ENCODE measurements at places on chromosomes 2 and 18.
A peak's percentile ranks its signal among the peaks of the same experiment; 100 is the strongest.

- no peak for DNase-seq
These were observed 53.6 kb upstream of the HAAO start for GRCh38 chr2:42846026-42846425.

- DNase-seq, result no peak
These were observed 4.1 kb upstream of the TMEM177 start for GRCh38 chr2:119674711-119675500.

DNA sequence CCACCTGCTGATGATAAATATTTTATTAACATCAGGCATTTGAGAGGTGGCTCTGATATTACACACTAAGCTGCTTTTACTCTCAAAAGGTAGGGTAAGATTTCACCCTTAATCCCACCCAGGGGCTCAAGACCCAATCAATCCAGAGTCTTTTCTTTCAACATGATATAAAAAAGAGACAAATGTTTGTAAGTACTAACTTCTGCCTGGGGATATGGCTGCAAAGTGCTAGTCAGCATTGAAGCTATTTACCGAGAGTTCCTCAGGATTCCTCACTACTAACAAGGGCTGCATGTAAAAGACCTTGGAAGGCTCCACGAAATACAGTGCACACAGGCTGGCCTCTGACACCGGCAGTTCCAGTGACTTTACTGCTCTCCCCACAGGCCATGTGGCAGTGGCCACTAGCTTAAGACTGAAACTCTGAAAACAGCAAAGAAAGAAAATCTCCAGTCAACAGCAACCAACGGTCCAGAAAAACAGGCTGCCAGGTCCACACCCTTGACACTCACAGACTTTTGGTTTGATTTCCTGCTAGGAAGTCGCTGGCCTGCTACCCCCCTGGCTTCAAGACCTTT, 11.2 kb downstream of the MREG start:
- DNase-seq, result no peak

DNA sequence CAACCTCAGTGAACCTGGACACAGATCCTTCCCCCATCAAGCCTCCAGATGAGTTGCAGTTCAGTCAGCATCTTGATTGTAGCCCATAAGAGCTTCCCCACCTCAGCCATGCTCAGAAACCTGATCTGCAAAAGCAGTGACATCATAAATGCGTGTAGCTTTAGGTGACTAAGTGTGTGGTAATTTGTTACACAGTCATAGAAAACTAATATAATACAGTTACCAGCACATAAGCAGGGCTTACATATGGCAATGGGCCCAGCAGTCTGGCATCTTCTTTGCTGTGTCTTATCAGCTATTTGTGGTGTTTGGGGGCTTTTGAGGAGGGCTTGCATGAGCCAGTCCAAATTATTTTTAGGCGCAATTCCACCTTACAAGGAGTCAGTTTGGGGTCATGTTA, 807.0 kb downstream of the SLC4A3 start:
- peak; percentile 10 for DNase-seq

DNA sequence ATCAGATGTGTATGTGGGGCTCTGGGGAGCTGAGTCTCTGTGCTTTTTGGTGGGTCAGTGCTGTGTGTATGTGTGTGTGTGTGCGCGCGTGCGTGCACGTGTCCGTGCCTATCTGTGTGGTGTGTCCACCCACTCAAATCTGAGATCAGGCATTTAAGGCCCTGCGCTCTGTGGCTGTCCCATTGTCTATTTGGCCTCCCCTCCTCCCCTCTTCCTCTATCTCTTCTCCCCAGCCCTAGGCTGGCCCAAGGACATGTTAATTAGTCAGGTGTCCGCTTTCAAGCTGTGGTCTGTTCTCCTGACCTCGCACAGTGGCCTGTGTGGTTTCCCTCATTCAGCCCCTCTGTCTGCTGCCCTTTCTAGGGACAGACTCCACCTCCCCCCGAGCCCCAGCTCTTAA, 136.4 kb downstream of the DYSF start:
- no peak for DNase-seq

DNA sequence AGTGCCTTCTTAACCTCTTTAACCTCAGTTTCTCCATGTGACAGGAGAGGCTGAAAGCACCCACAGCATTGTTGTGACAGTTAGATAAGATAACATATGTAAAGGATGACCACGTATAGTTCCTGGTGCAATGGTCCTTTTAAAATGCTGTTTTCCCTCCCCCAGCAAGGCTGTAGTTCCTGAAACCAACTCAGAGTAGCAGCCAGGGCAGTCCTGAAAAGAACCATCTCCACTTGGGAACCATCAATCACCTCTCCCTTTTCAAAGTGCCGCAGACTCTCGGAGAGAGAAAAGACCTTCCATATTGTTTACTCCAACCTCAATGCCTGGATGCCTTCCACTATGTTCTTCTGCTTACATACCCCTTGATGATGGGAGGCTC, 158.8 kb downstream of the DDX1 start:
- DNase-seq, result no peak

DNA sequence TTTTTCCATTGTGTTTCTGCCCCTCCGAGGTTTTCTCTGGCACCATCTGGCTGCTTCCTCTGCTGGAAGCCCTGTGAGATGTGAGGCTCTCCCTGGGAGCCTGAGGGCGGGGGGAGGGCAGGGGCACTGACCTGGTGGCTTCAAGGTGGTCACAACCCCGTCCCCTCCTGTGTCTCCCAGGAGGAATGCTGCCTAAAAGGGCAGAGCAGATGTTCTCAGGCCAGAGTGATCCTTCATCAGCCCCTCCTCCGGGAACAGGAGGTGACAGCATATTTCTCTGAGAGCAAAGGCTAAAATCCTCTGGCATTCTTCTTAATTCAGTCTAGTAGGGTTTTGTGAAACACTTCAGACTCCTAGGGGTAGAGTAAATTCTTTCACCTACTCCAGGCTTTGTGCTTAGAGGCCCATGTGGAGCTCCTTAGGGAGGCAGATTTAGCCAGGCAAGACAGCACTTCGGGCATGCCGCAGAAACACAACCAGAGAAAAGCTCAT, 18.3 kb upstream of the GREB1 start:
- DNase-seq, result no peak

DNA sequence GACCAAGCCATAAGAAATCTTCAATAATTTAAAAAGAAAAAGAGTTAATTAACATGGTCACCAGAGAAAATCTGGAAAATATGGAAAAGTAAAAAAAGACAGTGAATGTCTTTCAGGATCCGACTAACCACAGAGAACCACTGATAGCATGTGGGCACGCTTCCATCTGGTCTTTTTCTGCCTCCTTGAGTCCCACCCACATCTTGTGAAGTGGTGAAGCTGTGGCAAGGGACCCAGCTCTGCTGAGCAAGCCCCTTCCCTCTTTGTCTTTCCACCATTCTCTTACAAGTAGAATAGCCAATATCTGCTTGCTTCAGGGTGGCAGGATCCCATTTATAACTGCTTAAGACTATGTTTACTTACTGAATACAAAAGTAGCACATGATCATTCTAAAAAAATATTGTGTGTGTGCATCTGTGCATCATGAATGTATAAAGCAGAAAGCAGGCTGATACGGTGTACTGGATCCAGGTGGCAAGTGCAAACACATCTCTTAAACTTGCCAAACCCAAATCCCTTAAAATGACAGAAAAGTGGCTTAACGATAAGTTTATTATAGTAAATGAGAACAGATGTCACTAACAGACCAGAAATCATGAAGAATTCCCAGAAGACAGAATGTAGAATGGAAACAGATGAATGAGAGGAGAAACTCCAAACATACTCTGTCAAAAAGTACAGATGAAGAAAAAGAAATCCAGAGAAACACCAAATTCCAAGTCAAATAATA, 52.3 kb downstream of the FOXI3 start:
- no peak for DNase-seq

GRCh38 chr2:76733736-76734135, 788.4 kb downstream of the LRRTM4 start:
- DNase-seq, result no peak

- DNase-seq, result no peak
These were observed 12.5 kb downstream of the BABAM2 start for GRCh38 chr2:27903018-27903417.

- DNase-seq, result no peak
These were observed 37.7 kb downstream of the CD302 start for GRCh38 chr2:159760326-159760725.
